Brain pericyte (primary cell): ENCODE measurements at places on chromosomes 1 and 21.

- no peak for DNase-seq
Measured at GRCh38 chr21:31537872-31538576, 121.5 kb upstream of the SOD1 start.

DNA sequence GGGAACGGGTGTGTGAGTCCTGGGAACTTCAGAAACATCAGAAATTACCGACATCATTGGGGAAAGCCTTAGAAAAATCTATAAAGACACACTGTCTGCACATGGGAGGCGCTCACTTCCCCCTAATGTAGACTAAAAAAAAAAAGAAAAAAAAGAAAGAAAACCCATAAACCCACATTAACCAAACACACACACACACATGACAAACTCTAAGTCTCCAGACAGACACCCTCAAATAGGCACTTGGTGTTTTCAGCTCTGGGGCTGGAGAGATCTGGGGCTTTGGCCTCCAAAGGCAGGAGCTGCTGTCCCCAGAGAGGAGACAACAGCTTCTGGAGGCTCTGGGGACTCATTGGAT lies 13.2 kb upstream of the SDHB start:
- DNase-seq = no peak

DNA sequence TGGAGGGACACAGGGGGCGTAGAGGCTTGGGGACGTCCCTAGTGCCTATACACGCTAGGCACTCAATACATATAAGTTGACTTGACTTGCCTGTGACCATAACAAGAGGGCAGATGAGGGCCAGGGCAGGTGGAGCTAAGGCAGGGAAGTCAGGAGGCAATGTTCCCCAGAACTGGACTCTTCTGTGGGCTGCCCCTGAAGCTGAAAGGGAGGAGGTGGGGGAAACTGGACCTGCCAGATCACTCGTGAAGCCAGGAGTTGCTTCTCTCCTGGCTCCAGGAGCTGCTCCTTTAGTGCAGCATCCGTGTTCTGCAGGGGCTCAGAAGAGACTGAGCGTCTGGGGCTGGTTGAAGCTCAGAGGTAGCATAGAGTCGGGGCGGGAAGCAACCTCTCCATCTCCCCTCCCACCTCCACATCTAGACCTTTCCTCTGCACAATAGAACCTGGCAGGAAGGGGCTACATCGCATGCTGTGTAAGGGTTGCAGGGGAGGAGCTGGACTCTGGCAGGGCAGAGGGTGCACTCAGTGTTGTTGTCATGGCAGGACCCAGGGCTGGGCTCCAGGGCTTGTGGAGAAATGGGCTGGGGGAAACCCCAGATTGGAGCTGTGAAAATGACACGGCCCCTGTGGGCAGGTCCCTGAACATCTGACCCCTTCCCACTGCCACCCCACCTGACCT lies 2.9 kb upstream of the SEMA4A start:
- DNase-seq = no peak

DNA sequence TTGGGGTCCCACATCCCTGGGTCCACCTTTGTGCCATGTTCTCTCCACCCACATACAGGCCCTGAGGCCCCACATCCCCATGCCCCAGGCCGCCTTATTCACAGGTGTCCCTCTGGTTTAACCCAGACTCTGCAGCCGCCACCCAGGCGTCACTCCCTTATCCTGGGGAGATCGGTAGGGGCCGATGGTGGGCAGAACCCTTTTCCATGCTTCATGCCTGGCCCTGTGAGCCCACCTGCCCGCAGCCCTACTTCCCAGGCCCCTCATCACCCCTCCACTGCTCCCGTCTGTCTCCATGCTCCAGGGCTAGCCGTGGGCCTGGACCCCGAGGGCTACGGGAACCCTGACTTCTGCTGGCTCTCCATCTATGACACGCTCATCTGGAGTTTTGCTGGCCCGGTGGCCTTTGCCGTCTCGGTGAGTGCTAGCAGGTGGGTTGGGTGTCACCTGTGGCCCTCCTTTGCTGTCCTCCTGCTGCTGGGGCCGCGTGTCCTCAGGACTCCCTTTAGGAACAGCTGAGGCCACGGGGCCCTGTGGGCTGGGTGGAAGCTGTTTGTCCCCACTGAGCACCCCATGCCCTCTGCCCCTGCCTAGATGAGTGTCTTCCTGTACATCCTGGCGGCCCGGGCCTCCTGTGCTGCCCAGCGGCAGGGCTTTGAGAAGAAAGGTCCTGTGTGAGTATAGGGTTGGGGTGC lies 12.2 kb downstream of the PSRC1 start:
- DNase-seq = no peak

DNA sequence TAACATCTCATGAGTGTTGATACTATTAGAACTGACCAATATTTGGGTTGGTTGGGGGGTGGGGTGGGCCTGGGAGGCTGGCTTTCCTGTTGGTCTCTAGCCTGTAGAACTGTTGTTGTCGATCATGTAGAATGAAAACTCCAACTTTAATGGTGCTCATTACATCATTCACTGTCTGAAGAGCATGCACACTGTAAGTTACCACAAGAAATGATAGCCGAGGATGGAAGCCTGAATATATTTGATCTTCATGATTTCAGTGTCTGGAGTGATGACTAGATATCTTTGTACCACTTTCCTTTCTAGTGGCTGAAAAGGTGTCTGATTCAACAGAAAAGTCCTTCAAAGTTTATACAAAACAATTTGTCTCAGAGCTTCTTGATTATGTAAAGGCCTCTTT lies 123.6 kb downstream of the XCL2 start:
- no peak for DNase-seq

- no peak for DNase-seq
Measured at GRCh38 chr1:240170266-240170665, 78.6 kb downstream of the FMN2 start.

DNA sequence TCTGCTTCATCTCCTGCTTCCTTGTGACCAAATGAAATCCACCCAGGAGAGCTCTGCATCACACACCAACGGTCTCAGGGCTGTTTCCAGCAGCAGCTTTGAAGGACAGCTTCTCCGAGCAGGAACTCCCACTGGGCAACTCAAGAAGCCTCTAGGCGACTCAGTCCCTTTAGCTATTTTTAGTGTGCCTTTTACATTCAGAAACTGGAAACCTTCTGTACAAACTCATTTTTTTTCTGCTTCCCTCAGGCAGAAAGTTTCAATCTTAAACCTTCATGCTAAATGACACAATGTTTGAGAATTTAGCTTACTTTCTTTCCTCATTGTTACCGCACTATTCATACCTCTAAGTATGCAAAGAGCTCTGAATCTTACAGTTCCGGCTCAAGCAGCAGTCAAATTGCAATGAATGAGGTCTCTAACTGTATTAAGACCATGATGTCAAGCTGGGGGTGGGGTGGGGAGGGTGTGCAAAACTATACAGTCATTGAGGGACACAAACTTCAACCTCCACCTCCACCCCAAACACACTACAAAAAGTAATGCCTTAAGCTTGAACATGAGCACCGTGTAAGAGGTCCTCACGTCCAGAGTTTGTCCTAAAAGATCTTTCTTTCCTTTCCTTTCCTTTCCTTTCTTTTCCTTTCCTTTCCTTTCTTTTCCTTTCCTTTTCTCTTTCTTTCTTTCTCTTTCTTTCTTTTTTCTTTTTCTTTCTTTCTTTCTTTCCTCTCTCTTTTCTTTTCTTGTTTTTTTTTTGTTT lies 16.4 kb upstream of the TARBP1 start:
- no peak for DNase-seq

DNA sequence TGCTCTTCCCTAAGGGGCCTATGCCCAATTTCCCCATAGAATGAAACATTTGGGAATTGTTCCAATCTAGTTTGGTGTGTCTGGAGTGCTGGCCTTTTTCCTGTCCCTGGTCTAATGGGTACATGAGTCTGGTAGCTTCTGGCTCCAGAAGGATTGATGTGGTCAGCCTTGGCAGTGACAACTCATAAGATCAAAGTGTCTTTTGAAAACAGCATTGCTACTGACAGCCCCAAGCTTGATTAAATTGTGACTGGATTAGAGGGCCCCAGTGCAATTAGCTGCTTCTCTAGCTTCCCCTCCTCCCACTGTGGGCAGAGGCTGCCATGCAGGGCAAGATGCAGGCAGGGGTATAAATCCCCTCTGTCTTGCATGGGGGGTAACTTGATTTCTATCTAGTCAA lies 130.9 kb downstream of the UCK2 start:
- DNase-seq = no peak

- no peak for DNase-seq
Measured at GRCh38 chr1:5974631-5975030, 17.6 kb downstream of the NPHP4 start.

GRCh38 chr1:25825605-25826004 lies 5.9 kb downstream of the MTFR1L start:
- DNase-seq = no peak

- DNase-seq = peak; percentile 47
Measured at GRCh38 chr1:29708796-29709703, 472.7 kb downstream of the PTPRU start.

DNA sequence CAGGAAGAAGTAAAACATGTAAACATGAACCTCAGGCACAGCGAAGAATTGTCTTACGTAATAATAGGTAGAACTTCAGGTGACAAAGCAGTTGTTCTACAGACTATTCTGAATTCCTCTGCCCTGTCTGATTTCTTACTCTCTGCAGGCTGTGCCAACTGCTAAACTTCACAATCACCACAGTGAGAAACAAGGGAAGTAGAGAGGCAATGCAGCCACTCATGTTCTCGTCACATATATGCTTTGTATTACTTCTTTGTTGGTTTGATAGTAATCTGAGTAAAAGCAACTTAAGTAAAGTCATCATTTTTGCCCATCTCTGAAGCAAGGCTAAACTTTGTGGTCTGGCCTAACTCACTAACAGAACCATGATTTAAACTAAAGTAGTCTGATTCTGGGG lies 21.9 kb downstream of the PIGK start:
- DNase-seq = no peak

- DNase-seq = no peak
Measured at GRCh38 chr1:76343356-76343755, 268.8 kb downstream of the ST6GALNAC3 start.

DNA sequence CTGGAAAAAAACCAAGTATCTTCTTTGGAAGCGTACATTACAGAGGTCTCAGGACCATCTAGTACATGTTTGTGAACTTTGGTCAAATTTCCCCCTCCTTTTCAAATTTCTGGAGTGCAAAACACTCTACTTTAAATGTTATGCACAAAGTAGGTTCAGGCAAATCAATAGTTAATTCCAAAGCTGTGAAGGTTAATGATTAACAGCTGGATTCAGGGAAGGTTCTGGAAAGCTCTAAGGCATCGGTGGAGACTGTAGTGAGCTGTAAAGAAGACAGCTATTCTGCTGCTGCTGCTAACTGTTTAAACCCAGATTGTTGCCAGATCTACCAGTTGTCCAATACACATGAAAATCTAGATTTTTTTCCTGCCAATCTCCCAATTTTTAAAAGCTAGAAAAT lies 70.9 kb downstream of the ELAVL4 start:
- no peak for DNase-seq

DNA sequence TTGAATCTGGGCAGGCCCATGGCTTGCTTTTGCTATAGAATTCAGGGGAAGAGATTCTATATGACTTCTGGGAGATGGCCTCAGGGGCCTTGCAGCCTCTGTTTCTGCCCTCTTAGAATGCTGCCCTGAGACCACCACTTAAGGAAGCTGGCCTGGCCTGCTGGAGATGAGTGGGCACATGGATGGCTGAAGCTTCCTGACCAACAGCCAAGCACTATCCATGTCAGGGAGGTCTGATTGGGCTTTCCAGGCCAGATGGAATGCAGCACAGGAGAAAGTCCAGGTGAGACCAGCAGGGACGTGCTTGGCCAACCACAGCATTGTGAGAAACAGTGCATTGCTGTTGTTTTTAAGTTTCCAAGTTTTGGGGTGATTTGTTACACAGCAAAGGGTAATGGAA lies 308.1 kb downstream of the PTPRU start:
- DNase-seq = no peak

- no peak for DNase-seq
Measured at GRCh38 chr1:156577550-156577949, 2.0 kb upstream of the TTC24 start.

GRCh38 chr1:85363521-85363920 lies 87.1 kb upstream of the BCL10 start:
- no peak for DNase-seq

DNA sequence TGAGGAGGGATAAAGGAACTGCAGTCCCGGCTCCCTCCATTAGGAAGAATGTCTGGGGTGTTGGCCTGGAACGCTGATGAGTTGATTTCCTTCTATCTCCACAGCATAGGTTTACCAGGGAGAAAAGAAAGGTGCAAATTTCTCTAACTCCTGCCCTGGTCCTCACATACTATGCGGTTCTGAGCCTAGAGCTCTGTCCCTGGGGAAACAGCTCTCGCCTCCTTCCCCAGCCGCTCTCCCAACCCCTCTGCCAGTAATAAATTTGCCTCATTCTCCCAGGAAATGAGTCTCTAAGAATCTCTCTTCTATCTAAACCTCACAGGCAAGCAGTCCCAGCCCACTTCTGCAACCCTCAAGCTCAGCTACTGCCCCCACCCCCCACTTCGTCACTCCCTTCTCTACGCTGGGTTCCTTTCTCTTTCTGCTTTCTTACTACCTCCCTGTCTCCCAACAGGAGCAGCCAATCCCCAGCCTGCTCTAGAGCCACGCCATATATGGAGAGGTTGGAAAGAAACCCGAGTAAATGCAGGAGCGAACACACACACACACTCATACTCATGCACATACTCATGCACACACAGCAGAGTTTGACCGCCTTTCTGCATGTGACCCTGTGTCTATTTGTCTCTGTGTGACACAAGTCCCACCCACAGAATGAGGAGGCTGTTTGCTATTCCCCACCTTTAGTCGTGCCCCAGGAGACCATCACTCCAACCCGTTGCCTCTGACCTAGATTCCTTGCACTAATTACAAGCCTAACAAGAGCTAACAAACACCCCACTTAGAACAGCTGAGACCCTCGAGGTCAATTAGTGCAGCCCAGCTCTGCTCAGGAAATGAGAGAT lies 13.4 kb downstream of the PLEKHO1 start:
- DNase-seq = peak; percentile 87

GRCh38 chr1:49298304-49298703 lies 521.6 kb upstream of the BEND5 start:
- no peak for DNase-seq

DNA sequence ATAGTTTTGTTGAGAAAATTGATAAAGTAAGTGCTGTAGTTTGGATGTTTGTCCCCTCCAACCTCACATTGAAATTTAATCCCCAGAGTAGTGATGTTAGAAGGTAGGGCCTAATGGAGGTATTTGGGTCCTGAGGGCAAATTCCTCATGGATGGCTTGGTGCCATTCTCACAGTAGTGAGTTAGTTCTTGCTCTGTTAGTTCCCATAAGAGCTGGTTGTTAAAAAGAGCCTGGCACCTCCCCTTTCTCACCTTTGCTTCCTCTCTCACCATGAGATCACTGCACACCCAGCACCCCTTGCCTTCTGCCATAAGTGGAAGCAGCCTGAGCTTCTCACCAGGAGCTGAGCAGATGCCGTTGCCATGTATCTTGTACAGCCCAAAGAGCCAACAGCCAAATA lies 354.8 kb upstream of the NFIA start:
- DNase-seq = no peak

DNA sequence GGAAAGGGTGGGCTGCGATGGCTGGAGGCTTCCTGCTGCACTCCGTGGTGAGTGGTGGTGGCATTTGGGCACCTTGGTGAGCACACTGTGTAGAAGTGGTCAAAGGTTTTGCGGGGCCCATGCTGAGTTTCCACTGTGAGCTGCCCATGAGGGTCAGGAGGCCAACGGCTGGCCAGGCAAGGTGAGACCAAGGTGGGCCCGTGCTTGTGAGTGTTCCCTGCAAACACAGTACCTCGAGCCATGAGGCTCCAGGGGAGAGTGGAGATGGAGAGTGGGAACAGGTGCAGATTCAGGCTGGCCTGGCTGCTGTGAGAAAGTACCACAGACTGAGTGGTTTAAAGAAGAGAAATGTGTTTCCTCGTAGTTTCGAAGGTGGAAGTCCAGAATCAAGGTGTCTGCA lies 40.8 kb downstream of the AJAP1 start:
- no peak for DNase-seq
